ENCODE measurements at places on chromosomes 7 and 10.

GRCh38 chr7:49398236-49398635 is 375.2 kb upstream of the VWC2 start:
- no peak for DNase-seq

DNA sequence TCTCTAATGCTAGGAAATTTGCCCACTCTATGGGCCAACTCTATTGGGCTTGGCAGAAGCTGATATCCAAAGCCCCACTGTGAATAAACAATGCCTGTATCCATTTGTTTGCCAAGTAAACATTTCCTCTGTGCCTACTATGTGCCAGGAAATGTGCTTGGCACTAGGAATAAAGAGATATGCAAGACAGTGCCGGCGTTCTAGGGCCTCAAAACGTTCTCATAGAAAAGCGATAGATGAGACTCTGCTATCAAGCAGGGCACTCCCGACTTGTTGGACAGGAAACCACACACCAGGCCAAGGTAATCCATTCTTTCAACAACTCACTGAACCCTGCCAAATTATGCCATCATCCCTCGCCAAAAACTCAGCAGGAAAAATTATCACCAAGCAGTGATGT is 196.7 kb downstream of the IPMK start:
- DNase-seq, result no peak

- no peak for DNase-seq
Measured at GRCh38 chr10:11397980-11398580, 213.4 kb downstream of the USP6NL start.

DNA sequence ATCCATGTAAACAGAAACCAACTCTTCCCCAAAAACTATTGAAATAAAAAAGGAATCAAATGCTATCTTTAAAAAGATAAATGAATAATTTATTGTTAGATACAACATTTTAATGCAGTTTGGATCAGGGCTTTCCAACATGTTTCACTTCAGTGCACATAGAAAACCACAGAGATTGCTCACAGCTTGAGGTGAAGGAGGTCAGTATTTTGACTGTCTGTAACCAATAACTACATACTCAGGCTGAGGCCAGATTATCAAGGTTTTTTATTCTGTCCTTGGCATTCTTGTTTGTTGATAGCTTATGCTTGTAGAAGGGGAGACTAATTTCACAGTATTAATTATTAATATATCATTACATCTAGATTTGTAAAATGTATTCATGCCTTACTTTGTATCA is 195.5 kb downstream of the PRKG1 start:
- DNase-seq, result no peak

DNA sequence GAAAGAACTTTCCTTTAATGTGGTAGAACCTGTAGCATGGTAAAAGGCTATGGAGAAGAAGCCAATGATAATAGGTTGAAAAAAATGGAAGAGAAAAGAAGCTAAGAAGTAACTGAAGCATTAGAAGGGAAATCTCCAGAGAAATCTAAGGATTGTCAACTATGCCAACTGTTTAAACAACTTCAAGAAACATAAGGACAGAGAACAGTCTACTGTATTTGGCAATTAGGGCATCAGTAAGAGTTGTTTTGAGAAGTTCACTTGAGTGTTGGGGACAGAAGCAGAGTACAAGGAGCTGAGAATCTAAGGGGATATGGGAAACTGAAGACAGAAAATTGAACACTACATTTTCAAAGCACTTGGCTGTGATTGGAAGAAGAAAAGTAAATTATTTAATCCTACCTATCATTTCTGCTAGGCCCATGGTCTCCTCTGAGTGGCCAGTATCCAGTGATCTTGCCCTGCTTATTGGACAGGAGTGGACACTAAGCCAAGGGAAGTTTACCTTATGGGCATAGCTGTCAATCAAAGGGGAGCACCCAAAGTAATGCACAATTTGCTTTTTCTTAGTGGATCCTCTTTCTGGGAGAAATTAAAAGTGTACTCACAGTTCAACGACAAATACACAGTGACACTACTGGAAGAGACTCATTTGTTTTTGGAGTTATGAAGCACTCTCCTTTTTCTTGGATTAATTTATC is 56.4 kb upstream of the CCDC71L start:
- DNase-seq, result no peak

- DNase-seq, result no peak
Measured at GRCh38 chr10:80708808-80709207, 171.1 kb downstream of the SH2D4B start.

- peak; percentile 88 for DNase-seq
Measured at GRCh38 chr7:101162551-101163278, 2.7 kb downstream of the VGF start.

DNA sequence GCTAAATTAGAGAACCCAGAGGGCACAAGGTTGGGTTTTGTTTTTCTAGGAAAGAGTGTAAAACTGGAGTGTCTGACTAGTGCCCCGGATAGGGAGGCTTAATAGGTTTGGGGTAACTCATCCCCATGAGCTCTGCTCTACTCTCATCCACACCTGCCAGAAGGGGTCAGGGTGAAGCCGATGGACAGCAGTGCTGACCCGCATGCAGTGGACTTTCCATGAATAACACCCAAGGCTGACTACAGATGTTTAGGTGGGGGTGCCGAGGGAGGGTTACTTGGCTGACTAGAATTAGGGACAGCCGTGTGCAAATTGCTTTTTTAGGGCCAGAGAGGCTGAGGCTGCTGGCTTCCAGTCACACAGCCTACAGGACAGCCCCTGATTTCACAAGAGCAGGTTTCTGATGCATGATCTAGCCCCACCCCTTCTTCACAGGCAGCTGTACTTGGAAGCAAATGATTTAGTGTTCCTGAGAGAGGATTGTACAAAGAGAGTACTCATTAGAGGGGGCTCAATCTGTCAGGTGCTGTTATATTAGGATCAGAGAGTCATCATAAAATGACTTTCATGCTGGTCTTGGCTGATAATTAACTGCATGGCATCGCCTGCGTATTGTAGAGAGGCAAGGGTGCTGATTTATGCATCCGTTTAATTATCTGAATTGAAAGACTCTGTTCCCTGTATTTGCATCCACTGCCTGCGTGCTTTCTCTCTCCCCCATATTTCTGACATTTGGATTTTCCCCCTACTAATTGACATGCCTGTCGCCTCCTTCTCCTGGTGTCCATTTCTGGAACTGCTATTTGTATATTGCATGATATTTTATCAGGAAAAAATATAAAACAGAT is 9.5 kb downstream of the INHBA start:
- DNase-seq, result peak; percentile 42

- no peak for DNase-seq
Measured at GRCh38 chr10:46548498-46549090, 7.9 kb downstream of the GPRIN2 start.

DNA sequence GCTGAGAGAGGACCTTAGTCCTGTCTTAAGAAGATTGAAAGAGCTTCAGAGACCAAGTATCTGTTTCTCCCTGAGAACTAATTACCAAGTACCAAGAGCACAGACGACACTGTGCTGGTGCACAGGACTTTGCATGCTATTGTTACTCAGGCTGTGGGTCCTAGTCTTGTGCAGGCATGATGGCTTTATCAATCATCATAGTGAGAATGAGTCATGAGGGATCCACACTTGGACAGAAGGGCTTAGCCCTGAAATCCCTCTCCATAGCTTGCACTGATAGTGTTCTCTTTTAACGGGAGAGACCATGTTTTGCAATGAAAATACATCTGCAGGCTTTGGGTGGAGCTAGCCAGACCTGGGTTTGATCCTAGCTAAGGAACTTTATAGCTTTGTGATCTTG is 93.3 kb downstream of the SORCS3 start:
- no peak for DNase-seq

GRCh38 chr7:31785101-31785500 is 98.1 kb downstream of the PPP1R17 start:
- no peak for DNase-seq

GRCh38 chr10:62636825-62637248 is 167.7 kb upstream of the ADO start:
- peak; percentile 61 for DNase-seq

- no peak for DNase-seq
Measured at GRCh38 chr7:4268040-4268965, 413.8 kb upstream of the FOXK1 start.

DNA sequence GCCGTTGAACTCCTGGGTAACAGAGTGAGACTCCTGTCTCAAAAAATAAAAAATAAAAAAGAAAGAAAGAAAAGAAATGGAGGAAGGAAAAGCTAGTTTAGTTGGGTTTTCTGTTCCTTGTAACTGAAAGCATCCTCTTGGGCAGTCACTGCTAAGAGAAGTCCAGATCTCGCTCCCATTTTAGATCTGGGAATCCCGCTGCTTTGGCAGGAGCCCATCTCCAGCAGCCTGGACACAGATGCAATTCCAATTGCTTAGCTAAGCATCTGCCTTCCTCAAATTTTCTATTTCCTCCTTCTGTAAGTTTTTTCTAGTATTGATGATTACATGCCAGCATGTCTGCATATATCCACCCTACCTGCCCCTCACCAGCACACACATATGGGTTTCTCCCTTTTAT is 54.1 kb downstream of the DENND2A start:
- DNase-seq, result no peak

DNA sequence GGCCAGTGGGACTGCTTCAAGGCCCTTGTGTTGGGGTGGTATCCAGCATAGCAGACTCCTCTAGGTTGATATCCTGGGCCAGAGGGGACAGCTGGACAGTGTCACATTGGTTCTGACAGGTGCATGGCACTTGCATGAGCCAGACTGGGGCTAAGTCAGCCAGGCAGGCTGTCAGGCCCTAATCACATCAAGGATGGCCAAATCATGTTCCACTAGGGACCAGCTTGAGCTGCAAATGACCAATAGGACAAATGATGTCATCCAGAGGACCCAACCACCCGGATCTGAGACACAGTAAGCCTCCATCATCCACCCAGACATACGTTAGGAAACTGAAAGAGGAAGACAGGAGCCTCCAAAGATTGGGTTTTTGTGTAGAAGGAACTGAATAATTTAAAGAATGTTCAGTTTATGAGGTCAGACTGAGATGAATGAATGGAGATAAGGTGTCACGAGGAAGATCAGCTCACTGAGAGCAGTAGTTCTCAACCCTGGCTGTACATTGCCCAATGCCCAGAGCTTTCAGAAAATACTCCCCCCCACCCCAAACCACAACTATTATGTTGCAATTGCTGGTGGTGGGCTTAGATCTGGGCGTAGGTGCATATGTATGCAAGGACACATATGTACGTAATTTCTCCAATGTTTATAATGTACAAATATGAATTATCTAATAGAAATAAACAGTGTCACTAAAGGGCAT is 75.2 kb upstream of the INHBA start:
- DNase-seq, result peak; percentile 96

DNA sequence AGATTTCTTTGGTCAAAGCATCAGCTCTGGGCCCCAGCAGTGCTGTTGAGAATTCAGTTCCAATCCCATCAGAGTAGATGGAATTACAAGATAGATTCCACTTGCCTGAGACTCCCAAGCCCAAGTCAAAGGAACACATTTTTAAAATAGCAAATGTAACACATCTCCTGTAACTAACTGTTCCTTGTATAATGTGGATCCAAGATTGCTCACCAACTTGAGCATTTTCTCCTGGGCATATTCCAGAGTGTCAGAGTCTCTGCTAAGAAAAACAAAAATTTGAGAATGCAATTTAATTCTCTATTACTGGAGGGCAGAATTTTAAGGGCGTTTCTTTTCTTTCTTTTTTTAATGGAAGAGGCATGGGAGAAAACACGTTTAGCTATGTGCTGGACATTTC is 136.7 kb downstream of the NEBL start:
- no peak for DNase-seq

DNA sequence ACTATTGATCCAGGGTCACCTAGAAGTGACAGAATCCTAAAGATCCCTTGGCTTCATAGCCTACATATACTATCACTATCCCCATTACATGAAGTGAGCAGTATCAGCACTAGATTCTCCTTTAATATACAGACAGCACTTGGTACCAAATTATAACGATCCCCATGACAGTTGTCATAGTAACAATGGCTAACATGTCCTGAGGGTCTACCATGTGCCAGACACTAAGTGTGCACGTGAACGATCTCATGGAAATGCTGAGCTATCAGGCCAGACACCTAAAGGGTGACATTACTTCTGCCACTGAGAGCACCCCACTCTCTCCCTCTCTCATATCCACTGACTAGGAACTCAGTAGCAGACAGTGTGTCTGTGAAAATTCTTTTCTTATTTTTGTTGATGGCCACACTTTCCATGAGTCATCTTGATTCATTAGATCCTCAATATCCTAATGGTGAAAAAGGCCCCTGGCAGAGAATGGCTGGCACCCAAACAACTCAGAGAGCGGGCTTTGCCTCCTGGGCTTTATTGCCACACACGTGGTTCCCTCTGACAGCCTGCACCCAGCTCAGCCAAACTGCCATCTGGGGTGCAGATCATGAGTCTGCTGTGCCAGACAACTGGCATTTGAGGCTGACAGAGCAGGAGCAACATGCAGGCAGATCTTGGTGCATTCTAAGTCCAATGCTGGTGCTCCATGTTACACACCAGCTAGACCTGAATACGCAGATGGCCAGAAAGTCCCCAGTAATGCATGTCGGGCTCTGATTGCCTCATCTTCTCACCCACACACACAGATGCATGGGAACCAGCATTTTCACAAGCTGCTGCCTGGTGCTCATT is 176.3 kb downstream of the DGKI start:
- peak; percentile 11 for DNase-seq

DNA sequence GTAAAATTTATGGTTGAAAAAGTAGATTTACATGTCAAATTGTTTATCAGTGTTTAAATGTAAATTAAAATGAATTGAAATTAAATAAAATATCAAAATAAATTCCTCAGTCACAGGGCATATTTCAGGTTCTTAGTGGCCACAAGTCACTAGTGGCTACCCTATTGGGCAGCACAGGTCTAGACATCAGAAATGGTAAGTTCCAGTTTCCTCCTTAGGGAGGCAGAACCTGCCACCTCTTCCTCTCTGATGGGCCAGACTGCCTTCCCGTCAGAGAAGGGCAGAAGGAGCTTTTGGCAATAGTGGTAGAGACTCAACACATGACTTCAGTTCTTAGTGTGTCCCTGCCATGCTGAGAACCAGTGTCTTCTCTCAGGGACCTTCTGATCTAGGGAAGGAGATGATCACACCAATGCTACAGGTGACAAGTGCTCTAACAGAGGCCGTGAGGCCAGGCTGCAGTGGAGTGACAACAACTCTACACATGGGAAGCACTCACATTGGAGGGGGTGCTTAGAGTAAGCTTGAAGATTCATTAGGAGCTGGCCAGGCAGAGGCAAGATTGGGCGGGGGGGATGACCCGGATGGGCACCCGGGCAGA is 14.4 kb upstream of the PCBD1 start:
- DNase-seq, result peak; percentile 23

GRCh38 chr7:92854501-92855238 is 18.3 kb upstream of the CDK6 start:
- DNase-seq, result no peak

DNA sequence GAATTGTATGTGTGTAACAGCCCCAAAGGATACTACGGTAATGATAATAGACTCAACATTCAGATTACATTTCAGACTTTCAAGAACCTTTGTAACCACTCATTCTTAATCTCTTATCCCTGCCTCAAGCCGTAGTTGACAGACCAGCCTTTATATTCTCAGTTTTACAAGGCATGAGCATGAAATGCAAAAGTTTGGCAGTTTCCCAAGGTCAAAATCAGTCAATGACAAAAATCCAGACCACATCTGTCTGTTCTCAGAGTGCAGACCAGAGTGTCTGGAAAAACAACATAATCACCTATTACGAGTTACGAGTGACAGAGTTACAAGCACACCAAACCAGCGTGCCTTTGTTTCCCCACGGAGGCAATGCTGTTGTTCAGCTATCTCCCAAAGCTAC is 178.6 kb upstream of the LRGUK start:
- DNase-seq, result no peak
